GM23338 (cell line): ENCODE measurements at places on chromosomes 1 and 21. TPM values are rescaled to one million over a fixed set of nuclear protein-coding genes. Genes with fewer than 3 reads are reported as not detected.

- peak; percentile 30 for DNase-seq
These were observed 116.2 kb downstream of the PLXNA2 start for GRCh38 chr1:208127792-208128529.

GRCh38 chr1:109765483-109765815, 1.7 kb upstream of the EPS8L3 start:
- DNase-seq = no peak

- no peak for DNase-seq
These were observed 69.8 kb downstream of the LRIG2 start for GRCh38 chr1:113142791-113143190.

Gene CTH
- 34.3 and 35.9 TPM in 2 replicates for total RNA-seq

Gene ITGB2
- total RNA-seq = 0.63 TPM in 1 of 2 replicates, not detected in the other

Gene NPL
- 1.2 and 2.8 TPM in 2 replicates for total RNA-seq

Gene ST6GALNAC5
- total RNA-seq = 12.7 and 19.2 TPM in 2 replicates

Gene SH3BGR
- total RNA-seq = 4.9 and 5.9 TPM in 2 replicates
